ENCODE measurements at places on chromosomes 1 and 21. TPM values are rescaled to one million over a fixed set of nuclear protein-coding genes. Genes with fewer than 3 reads are reported as not detected.
A peak's percentile ranks its signal among the peaks of the same experiment; 100 is the strongest.

GRCh38 chr1:61102621-61103020 lies 20.3 kb downstream of the NFIA start:
- DNase-seq = no peak

DNA sequence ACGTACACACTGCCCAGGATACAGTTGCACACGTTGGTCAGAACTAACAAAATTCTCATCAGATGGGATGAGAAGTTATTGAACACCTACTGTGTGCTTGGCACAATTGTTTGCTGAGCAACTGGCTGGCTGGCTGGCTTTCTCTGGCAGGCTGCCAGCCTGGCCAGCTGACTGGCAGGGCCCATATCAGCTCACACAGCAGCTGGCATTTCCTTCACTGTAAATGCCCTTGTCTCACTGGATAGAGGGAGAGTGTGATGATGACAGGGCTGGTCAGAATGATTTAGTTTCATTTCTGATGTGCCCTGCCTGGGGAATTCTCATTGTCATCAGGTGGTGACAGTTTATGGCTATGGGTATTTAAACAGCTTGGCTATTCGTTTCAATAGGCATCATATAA lies 15.8 kb downstream of the CAMK2N1 start:
- DNase-seq = no peak

- no peak for DNase-seq
Measured at GRCh38 chr21:30336596-30336995, 898 bp downstream of the KRTAP27-1 start.

DNA sequence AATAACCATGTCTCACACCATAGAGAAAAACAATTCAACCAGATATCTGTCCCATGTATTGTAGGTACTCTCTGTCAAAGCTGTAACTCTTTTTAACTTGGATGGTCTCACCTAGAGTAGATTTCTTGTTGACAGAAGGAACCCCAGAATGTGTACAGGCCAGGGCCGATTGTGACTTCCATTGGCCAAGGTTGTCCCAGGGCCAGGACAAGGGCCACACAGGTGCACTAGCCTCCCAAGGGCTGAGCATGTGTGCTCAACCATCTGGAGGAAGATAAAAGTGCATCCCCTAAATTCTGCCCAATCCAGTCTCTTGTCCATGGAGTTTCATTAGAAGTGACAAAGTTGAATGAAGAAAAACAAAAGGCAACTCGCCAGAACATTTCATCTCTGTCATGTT lies 51.8 kb downstream of the SETD4 start:
- no peak for DNase-seq

DNA sequence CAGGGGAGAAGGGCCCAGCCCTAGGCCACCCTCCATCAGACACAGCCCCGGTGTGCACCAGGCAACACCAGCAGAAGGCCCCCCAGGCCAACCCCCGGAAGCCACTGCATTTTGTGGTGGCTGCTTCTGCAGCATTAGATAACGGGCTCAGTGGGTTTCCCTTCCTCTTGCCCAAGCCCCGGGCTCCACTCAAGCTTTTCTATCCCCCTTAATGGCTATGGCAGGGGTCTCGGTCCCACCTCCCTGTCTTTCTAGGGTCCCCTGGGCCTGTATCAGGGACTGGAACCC lies 18.9 kb downstream of the C1orf174 start:
- DNase-seq = no peak

GRCh38 chr1:91696321-91696720 lies 189.6 kb downstream of the TGFBR3 start:
- DNase-seq = no peak

DNA sequence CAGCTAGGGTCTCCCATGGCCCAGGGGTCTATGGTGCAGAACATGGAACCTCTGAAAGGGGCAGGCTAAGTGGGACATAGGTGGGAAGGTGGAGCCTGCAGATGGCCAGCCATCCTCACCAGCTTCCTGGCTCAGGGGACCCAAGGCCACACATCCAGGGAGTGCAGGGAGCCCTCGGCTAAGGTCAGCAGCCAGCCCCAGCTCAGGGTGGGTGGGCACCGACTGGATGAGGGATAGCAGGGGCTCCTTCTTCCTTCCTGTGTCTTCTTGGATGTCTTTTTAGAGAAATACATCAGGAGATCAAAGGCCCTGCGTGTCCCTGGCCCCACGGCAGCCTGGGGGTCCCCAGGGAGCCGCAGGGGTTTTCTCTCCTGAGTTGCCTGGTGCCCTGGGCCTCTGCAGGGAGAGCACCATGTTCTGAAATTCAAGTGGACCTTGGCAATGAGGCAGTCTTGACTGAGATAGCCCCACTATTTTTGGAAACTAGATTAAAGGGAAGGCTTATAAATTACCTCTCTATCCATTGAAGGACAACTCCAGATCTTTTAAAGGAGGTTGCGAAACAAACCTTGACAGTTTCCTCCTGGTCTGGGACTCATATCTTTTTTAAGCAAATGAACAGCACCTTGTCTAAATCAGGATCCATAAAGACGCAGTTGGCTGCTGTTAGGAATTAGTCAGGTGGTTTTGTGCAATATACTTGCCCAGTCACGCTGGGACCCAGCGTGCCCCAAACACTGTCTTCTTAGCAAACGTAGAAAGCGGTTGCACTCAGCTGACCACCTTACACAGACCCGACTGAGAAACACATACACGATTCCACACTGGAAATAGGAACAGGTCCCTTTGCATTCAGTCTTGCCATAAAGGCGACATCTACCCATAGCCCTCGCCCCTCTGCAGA lies 242.3 kb downstream of the TOMM20 start:
- DNase-seq = no peak

DNA sequence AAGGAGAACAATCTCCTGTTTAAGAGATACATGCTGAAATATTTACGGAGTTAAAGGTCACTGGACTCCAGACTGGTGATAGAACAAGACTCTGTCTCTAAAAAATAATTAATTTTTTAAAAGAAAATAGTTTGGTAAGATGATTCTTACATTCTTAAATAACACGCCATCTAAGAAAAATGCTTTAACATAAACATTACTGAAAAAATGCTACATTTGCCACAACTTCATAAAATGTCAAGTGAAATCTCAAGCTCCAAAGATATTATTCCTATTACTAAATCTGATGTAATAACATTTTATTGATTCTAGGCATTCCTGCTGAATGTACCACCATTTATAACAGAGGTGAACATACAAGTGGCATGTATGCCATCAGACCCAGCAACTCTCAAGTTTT lies 4.1 kb downstream of the ANGPTL3 start:
- DNase-seq = no peak

HSD3B1 gene
- not detected for total RNA-seq

- no peak for DNase-seq
Measured at GRCh38 chr21:45800339-45801080, 157.0 kb downstream of the PCBP3 start.

DNA sequence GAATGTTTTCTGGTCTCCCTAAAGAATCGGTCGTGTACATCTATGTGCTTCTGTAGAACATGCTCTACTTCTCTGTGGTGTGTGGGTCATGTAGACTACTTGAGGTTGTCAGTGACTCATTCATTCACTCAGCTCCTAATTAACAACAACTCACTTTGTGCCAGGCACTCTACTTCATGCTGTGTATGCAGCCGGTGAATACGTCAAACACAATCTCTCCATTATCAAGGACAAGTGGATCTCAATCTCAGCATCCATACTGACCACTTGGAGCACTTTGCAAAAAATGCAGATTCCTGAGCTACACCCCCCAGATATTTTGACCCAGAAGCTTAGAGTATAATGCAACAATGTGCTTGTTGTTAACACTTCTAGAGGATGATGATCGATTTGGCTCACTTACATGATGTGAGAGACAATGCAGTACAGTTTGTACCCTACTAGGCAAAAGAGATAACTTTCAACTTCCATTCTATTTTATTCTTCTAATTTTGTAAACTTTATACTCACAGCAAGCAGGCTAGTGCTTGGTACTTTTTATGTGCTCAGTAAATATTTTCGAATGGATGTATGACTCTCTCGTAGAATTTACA lies 508.6 kb upstream of the ADAMTS5 start:
- DNase-seq = no peak

DNA sequence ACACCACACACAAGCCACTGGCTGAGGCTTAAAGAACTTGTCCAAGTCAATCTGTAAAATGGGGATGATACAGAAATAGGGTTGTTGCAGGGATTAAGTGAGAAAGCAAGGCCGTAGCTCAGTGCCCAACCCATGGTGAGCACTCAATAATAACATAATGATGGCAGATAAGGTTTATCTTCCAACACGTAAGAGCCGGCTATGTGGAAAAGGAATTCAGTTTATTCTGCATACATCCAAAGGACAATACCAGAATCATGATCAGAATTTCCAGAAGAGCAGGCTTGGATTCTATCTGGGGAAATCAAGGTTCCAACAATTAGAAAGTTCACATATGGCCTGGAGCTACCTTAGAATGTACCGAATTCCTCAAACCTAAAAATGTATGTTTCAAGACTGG lies 4.6 kb downstream of the TMPRSS2 start:
- DNase-seq = no peak

DNA sequence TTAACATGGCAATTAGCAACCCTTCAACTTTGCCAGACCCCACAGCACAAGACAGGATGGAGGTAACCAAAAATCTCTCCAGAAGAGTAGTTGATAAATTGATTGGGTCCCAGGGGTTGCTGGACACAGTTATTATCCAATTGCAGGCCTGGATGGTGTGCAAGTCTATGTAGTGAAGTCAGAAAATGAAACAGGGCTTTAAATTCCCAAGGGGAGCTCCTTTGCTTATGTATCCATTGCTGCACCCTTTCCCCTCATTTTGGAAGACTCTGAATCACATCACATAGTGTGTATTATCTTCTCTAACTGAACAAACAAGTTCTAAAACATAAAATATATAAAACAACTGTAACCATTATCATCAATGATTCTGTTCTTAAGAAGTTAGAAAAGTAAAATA lies 550.2 kb downstream of the LMO4 start:
- no peak for DNase-seq

DNA sequence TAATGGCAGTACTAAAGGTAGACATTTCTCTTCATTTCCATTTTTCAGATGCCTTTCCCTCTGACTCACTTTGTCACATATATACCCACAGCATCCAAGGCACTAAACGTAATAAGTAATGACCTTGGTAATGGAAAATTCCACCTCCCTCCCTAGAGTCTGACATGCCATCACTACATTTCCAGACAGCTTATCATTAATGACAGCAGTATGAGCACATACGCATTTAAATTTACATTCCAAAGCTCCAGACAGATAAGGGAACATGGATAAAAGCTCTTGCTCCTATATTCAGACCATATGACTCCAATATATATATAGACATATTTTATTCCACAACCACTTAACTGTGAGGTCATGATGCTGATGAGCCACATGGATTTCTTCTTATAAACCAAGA lies 191.7 kb upstream of the GORAB start:
- no peak for DNase-seq

DNA sequence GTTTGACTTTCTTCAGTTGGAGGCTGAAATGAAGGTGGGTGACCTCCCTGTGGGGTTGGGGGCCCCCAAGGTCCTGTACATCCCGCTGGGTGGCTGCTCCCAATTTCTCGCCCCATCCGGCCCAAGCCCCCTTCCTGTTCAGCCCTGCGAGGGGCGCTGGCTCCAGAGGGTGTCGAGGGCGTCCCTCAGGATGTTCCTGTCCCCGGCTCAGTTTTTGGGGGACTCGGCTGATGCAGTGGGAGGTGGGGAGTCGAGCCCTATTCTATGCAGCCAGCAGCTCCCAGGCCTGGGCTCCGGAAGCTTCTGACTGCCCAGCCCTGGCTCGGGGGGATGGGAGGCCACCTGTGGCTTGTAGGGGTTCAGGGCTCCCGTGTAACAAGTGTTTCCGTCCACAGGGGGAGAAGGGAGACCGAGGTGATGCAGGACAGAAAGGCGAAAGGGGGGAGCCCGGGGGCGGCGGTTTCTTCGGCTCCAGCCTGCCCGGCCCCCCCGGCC lies 38.2 kb downstream of the SLC19A1 start:
- peak; percentile 11 for DNase-seq

PHF13 gene
- 6.8 TPM for total RNA-seq

DNA sequence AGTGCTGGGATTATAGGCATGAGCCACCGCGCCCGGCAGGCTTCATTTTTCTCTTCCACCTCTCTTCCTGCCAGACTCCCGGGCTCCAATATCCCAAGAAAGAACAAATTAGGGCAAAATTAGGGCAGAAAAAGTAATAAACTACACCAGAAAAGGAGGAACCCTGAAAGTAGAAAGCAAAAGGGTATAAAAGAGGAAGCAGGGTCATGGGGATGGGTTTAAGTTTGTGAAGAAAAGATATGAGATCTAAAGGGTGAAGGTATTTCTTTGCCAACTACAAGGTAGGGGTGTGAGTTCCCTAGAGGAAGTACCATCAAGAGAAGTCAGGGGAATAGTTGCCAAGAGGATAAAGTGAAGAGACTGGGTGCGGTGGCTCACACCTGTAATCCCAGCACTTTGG lies 9.9 kb downstream of the PTPN22 start:
- DNase-seq = no peak

EPRS1 gene
- total RNA-seq = 56.9 TPM

GRCh38 chr1:200242110-200243041 lies 167.5 kb downstream of the ZNF281 start:
- peak; percentile 19 for DNase-seq

DNA sequence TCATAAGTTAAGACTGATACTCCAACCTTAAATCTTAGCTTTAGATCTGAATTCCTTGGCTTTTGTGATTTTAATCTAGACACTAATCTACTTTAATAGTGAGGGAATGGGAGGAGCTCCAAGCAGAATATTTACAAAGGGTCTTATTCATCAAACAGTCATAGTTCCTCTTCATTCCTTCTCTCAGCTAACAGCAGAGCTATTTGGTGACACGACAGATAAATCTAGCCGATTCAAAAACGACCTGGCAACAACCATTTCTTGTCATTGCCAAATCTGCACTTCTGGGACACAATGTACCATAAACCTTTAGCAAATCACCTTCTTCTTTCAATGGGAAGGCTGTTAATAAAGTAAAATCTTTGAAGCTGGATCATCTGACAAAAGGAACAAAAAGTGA lies 52.8 kb upstream of the FOXD3 start:
- DNase-seq = no peak

DNA sequence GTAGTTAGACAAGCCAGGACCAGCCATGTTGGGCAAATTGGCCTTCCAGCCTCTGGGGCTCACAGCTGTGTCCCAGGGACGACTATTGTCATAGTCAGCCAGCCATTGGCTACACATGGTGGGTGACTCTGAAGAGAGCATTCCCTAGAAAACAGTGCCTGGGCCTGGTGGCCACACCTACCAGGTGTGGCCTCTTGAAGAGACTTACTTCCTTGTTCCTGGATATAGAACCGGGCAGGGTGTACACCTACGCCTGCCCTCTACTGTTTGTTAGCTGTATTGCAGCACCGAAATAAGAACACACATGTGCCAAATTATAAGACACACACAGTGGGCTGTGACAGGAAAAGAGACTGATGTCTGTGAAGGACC lies 134.6 kb upstream of the ARHGEF16 start:
- DNase-seq = no peak

RXRG gene
- 9.3 TPM for total RNA-seq

LHX8 gene
- total RNA-seq = not detected

- no peak for DNase-seq
Measured at GRCh38 chr21:42545745-42546144, 32.1 kb downstream of the SLC37A1 start.

- DNase-seq = no peak
Measured at GRCh38 chr21:46498335-46499050, 39.8 kb downstream of the DIP2A start.

GRCh38 chr21:36454093-36454531 lies 25.8 kb downstream of the CLDN14 start:
- DNase-seq = no peak

GRCh38 chr1:208691012-208691411 lies 446.8 kb upstream of the PLXNA2 start:
- no peak for DNase-seq

ZMYM4 gene
- total RNA-seq = 32.6 TPM
